ENCODE measurements at places on chromosomes 2 and 18. TPM values are rescaled to one million over a fixed set of nuclear protein-coding genes. Genes with fewer than 3 reads are reported as not detected.

The SPATA3 gene
- total RNA-seq = not detected

GRCh38 chr18:79952456-79952995, 1.1 kb upstream of the SLC66A2 start:
- H3K27me3 ChIP-seq = no peaks in the 10 kb centered on the region
- H3K36me3 ChIP-seq = no peaks in the 10 kb centered on the region
- H3K4me3 ChIP-seq = peak overlapping the region; percentile 84
- H3K4me1 ChIP-seq = peaks cover 11% of the 10 kb centered on the region
- no peak for DNase-seq

- H3K4me1 ChIP-seq = no peaks in the 10 kb centered on the region
- no peaks in the 10 kb centered on the region for H3K36me3 ChIP-seq
Measured at GRCh38 chr2:201915446-201915845, 109.1 kb downstream of the CDK15 start.

DNA sequence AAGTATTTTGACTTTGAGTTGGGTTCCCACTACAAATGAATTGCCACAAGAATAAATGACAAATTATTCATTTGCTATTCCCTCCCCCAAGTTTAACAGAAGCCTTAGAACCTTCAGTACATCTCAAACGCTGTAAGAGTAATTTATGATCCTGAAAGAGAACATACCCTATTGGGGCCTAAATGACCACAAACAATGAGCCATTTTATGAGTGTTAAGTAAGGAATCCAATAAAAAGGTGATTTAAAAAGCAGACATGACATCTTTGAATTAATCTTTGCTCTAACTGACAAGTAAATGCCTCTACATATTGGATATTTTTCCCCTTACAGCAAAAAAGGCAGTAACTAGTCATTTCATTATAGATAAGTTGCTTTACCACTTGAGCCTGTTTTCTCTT, 136.9 kb downstream of the NRXN1 start:
- H3K27ac ChIP-seq = no peak overlapping the region
- no peak overlapping the region for H3K4me3 ChIP-seq
- no peaks in the 10 kb centered on the region for H3K27me3 ChIP-seq
- H3K4me1 ChIP-seq = no peaks in the 10 kb centered on the region
- no peaks in the 10 kb centered on the region for H3K36me3 ChIP-seq

- no peaks in the 10 kb centered on the region for H3K27me3 ChIP-seq
- peaks cover 18% of the 10 kb centered on the region for H3K36me3 ChIP-seq
- DNase-seq = no peak
- H3K27ac ChIP-seq = no peak overlapping the region
Measured at GRCh38 chr2:10139536-10139935, 17.0 kb downstream of the RRM2 start.
